ENCODE measurements at places on chromosomes 3 and 15.

- DNase-seq, result no peak
These were observed 10.5 kb upstream of the VGLL4 start for GRCh38 chr3:11654166-11654565.

DNA sequence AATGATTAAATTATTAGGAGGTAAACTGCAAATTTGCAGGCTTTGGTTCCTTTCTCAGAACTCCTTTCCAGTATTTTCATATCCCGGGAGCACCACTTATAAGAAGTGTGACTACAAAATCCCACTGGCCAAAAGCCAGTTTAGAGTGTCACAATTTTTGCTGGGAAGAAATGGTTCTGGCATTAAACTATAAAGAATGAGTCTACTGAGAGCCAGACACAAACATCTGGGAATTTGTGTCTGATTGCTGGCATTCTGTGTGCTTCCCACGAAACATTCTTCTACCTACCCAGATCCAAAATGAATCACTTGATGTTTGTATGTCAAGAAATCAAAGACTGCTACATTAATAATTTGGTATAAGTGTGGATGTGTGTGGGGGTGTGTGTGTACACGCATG lies 82.8 kb downstream of the DUT start:
- no peak for DNase-seq

- DNase-seq, result no peak
These were observed 64.0 kb upstream of the PRR20G start for GRCh38 chr3:127351775-127352350.

DNA sequence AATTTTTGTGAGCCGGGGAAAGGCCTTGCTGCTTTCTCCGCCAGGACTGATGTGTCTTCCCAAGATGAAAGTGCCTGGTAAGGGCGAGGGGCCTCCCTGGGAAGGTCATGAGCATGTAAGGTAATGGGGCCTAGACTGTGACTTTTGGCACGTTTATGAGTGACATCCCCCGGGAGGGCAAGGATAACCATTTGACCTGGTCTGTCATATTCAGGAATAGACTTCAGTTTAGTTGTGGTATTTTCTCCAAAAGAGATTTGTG lies 631 bp upstream of the CNBP start:
- DNase-seq, result no peak

DNA sequence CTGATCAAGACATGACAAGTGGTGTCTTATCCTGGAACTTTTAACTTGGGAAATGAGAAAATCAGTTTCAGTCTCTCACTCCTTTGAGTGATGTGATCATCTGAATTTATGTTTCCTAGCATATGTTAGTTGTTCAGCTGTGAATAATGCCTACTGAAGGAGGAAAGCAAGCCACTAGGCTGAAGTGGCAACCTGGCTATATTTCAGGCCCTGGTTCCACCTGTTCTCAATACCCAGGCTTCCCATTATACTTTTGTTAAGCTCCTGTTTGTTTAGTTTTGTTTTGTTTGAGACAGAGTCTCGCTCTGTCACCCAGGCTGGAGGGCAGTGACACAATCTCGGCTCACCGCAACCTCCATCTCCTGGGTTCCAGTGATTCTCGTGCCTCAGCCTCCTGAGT lies 243.8 kb downstream of the ALCAM start:
- no peak for DNase-seq

DNA sequence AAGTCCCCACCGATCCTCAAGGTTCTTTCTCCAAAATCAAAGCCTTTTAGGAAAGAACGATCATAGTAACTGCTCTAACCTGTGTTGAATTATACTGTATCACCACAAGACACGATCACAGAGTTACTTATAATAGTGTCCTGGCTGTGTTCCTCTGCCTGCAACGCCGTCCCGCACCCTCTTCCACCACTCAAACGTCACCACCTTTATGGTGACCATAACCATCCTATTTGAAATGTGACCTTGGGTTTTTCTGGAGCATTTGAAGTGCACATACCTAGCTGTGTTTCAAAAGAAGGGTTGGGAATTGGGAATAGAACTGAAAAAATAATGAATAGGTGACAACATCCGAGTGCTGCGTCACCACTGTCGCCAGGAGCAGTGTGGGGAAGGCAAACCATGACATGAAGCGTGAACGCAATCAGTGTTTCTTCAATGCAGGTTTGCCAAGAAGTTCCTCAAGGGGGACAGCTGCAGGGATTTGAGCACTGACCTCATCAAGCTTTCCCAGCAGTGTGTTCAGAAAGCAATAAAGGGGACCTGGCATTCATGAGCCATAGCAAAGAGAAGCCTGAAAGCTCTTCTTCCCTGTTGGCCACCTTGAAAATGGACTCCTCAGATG lies 769 bp upstream of the SELENOS start:
- DNase-seq, result no peak

DNA sequence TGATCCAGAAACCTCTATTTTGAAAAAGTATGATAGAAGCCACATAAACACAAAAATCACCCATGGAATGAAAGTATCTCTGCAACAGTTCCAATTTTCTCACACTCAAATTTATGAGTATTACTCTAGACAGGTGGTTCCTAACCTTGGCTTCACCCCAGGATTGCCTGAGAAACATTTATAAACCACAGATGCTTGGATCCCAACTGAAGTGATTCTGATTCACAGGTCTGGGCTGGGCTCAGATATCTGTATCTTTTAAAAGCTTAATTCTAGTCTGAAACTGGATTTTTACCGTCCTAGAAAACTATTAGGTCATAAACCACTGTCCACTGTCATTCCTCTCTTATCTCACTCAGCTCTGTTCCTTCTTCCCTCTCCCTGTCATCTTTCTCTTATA lies 7.4 kb upstream of the SST start:
- DNase-seq, result no peak

DNA sequence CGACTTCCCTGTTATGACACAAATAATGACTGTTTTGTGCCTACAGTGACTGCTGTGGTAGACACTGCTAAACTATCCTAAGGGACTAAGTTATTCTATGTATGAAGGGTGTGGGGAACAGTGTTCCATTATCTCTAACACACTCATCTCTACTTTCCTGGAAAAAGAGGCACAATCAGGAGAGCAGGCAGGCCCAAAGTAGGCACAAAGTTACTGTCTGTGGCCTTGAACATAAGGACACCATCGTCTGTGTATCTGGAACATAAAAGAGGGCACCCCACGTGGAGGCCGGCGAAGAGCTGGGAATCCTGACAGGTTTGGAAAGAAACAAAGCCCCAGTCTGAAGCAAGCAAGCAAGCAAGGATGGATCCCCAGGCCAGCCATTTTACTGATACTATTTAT lies 1.5 kb downstream of the ABCC5 start:
- no peak for DNase-seq

GRCh38 chr15:49815950-49816349 lies 195.1 kb downstream of the DTWD1 start:
- DNase-seq, result no peak

- no peak for DNase-seq
These were observed 28.9 kb upstream of the RASGRP1 start for GRCh38 chr15:38593524-38593923.

- DNase-seq, result no peak
These were observed 1165.2 kb downstream of the TBL1XR1 start for GRCh38 chr3:176032043-176032442.

DNA sequence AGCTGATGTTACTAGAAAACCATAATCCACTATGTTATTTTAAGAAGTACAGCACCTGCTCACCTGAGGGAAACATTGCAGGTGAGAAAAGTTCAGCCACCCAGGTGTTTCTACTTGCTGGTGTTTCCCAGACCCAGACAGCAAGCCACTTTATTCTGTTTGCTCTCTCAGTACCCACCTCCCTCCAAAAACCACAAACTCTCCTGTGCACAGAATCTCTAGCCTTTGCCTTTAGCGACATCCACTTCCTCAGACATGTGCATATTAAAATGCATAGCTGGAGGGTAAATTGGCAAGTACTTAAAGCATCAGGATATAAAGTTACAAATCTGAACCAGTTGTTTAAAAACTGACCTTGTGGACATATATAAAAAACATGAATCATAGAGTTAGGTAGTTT lies 36.7 kb downstream of the VGLL3 start:
- no peak for DNase-seq

- no peak for DNase-seq
These were observed 322.3 kb downstream of the CNTN4 start for GRCh38 chr3:2420919-2421318.

- no peak for DNase-seq
These were observed 27.8 kb upstream of the PIK3CB start for GRCh38 chr3:138862531-138862923.

DNA sequence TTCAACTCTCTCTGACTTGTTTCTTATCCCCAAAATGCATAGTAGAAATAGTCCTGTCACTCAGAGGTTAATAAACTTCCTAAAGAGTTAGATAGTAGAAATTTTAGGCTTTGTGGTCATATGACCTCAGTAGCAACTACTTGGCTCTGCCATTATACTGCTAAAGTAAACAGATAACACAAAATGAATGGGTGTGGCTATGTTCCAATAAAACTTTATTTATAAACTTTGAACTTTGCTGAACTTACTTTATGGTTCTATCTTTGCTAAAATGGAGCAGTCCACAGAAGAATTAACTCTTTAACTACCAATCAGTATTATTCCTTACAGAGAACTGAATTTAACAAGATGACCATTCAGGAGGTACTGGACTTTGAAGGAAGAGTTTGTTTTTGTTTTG lies 393.6 kb upstream of the CDIN1 start:
- DNase-seq, result no peak

Measured in activated CD8-positive, alpha-beta memory T cell treated with anti-CD3 and anti-CD28 coated beads for 1 hour (primary cell).